A549 (cell line): ENCODE measurements at places on chromosomes 2 and 18. TPM values are rescaled to one million over a fixed set of nuclear protein-coding genes. Genes with fewer than 3 reads are reported as not detected.

The CDH19 gene
- polyA plus RNA-seq = 0.97 to 1.7 TPM (median 1.5 TPM) in 3 replicates

The STARD6 gene
- not detected in 3 replicates for polyA plus RNA-seq

The ROCK1 gene
- 19.4 to 20.5 TPM (median 19.6 TPM) in 3 replicates for polyA plus RNA-seq

The EVX2 gene
- not detected in 3 replicates for polyA plus RNA-seq

The PUS10 gene
- polyA plus RNA-seq = 2.7 to 3.6 TPM (median 3.3 TPM) in 3 replicates
